ENCODE measurements at places on chromosomes 1 and 21.

DNA sequence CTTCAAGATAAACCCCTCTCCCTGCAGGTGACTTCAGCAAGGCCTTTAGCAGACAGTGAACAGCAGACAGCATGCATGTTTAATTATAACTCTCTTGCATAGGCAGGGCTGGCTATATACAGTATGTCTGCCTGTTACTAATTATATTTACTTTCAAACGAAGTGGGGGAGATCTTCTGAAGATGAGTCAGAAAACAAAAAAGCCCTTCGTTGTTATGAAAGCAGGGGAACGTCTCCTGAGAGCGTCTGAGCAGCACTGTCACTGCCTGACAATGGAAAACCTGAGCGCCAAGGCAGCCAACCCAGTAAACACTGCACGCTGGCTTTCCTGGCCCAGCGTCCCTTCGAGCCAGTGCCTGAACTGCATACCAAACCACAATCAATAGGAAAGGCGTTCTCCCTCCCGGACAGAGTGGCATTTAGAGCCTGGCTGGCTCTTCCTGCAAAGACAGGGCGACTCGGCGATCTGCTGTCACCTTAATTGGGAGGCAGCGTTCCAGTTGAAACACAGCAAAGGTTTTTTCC lies 54.1 kb downstream of the TOMM20 start:
- DNase-seq, result no peak

- no peak for DNase-seq
Measured at GRCh38 chr21:42640486-42640885, 12.9 kb upstream of the PDE9A start.

DNA sequence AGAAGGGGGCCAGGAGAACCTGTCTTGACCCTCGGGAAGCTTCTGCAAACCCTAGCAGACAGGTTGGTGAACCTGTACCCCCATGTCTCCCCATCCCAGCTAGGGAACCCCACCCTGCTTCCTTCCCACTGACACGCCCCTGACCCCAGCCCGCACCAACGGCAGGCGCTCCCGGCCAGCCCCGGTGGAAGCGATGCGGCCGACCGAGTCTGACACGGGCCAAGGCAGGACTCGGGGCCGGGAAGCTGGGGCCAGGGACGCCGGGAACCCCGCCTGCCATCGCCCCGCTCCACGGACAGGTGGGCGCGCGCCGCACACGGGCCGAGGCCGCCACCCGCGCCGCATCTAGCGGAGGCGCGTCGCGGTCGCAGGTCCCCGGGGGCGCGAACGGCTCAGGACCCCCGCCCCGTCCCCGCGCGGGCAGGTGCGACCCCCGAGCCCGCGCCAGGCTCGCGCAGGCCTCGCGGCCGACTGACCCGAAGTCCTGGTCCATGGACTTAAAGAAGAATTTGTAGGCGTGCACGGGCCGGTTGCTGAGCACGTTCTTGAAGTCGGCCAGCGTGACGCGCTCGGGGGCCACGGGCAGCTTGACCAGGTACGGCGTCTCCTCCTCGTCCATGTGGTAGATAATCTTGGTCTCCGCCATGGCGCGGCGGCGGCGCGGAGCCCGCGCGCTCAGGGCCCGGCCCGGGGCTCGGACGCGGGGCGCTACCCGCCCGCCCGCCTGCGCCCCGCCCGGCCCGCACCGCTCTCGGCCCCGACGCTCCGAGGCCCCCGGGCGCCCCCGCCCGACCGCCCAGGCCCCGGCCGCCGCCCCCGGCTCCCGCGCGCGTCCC lies 580 bp downstream of the DVL1 start:
- no peak for DNase-seq

GRCh38 chr1:194167956-194168640 lies 981.7 kb upstream of the B3GALT2 start:
- DNase-seq, result no peak

GRCh38 chr1:160575112-160575664 lies 4.1 kb downstream of the CD84 start:
- no peak for DNase-seq

DNA sequence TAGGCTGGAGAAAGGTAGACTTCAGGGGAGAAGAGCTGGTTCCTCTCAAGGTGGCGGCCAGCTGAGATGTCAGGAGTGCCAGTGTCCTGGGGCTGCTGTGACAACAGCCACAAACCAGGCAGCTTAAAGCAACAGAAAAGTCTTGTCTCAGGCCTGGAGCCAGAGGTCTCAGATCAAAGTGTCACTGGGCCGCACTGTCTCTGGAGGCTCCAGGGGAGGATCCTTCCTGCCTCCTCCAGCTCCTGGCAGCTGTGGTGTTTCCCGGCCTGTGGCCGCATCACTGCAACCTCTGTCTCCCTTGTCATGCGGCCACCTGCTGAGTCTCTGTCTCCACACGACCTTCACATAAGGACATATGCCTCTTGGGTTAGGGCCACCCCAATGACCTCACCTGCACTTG lies 24.4 kb upstream of the TSPEAR start:
- no peak for DNase-seq

GRCh38 chr1:101051688-101052638 lies 26.4 kb upstream of the DPH5 start:
- DNase-seq, result no peak

DNA sequence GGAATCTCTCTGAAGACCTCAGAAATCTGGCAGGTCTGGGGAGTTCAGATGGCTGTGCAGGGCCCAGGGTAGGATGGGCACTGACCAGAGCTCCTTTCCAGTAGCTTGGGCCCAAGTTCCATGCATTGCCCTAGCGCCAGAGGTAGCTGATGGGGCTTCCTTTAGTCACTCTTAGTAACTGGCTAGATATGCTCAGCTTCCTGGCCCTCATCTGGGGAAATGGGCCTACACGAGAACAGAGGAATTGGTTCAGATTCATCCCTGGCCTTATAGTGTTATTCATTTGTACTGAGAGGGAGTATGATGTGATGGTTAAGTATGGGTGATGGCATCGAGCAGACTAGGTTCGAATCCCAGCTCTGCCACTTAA lies 15.5 kb upstream of the PSMB2 start:
- DNase-seq, result no peak

All from NCI-H2081 treated with DMSO at 0.1 percent for 48 hours (cell line).